ENCODE measurements at places on chromosomes 11 and 22.

- no peak for DNase-seq
These were observed 141.2 kb downstream of the CSNK2A3 start for GRCh38 chr11:11211888-11212287.

- no peak for DNase-seq
These were observed 14.8 kb downstream of the CCND1 start for GRCh38 chr11:69655479-69656428.

- no peak for DNase-seq
These were observed 40.9 kb downstream of the GALNT18 start for GRCh38 chr11:11580841-11581411.

- no peak for DNase-seq
These were observed 365.3 kb downstream of the CTTN start for GRCh38 chr11:70763606-70764005.

DNA sequence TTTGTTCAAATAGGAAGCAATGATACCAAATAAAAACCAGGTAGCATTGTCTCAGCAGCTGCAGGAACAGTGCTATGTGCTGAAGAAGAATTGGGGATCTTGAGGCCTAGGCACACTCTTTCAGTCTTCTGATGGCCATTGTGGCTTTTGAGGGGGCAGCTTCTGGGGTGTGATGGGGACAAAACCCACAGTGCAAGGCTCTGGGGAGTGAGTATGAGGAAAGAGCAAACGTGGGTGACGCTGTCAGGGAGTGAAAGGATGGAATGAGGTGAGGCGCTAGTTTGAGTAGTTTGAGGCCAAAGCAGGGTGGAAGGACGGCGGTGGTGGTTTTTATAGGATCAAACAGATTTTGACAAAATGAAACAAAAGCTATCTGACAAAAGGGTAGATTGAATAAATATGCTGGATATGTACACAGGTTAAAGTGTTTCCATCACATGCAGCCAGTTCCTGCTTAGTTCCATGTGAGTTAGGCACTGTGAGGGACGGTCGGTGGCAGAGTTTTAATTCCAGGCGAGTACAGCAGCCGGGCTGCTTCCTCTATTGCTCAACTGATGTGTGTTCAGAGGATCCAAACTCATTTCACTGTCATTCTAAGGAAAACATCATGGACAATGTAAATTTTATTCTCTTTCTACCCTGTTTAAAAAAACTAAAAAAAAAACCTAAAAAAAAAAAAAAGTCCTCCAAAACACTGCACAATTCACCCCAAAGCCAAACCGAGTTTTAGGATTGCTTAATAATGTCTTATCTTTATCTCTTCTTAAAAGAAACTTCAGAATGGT is 18.9 kb downstream of the ADAMTS15 start:
- peak; percentile 3 for DNase-seq

- DNase-seq, result no peak
These were observed 103.1 kb downstream of the MPPED2 start for GRCh38 chr11:30483056-30483455.

- peak; percentile 73 for DNase-seq
These were observed 17.0 kb upstream of the KCTD14 start for GRCh38 chr11:78039919-78040671.

- DNase-seq, result no peak
These were observed 62.5 kb upstream of the IZUMO1R start for GRCh38 chr11:94241896-94242295.

- DNase-seq, result no peak
These were observed 80.1 kb downstream of the INSC start for GRCh38 chr11:15194671-15195415.
